SJSA1 (cell line): ENCODE measurements at places on chromosomes 13 and 19. TPM values are rescaled to one million over a fixed set of nuclear protein-coding genes. Genes with fewer than 3 reads are reported as not detected.
A peak's percentile ranks its signal among the peaks of the same experiment; 100 is the strongest.

- no peaks in the 10 kb centered on the region for H3K27me3 ChIP-seq
- H3K4me3 ChIP-seq: no peak overlapping the region
- DNase-seq: no peak
- 0 out of 2 replicates have a peak, but pooled peaks cover 8% of the 10 kb centered on the region for H3K4me1 ChIP-seq
Observed at GRCh38 chr13:27257233-27257568, 5.8 kb downstream of the RPL21 start.

- H3K4me3 ChIP-seq: no peak overlapping the region
- H3K4me1 ChIP-seq: no peaks in the 10 kb centered on the region
- H3K27ac ChIP-seq: no peak overlapping the region
- DNase-seq: no peak
- peaks cover 18% of the 10 kb centered on the region; the same call in 1 of the 2 replicates for H3K27me3 ChIP-seq
Observed at GRCh38 chr13:108987517-108987916, 358.1 kb downstream of the MYO16 start.

DNA sequence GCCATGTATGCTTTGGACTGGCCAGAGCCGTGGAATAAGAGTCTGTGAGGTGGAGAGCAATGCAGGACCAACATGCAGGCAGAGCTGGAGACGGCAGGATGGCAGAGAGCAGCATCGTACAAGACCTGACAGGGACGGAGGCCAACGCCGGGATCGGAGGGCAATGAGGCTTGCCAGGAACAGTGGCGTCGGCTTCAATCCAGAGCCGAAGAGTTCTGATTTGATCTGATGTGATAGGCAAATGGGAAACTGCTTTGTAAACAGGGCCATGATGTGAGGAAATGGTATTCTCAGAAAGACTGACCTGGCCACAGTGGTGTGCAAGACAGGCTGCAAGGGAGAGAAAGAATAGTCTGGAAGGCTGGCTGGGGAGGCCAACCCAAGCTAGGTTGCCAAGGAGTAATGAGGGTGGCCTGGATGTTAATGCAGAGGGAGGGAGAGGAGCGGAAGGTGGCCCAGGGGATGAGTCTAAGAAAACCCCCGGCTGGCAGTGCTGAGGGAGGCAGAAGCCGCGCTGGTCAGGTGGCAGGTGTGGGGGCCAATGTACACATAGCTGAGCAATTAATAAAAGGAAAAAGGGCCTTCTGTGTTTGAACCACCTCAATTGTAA is 26.7 kb downstream of the RCBTB2 start:
- H3K4me3 ChIP-seq: no peak overlapping the region
- no peaks in the 10 kb centered on the region for H3K27me3 ChIP-seq
- H3K27ac ChIP-seq: no peak overlapping the region
- no peak for DNase-seq
- no peaks in the 10 kb centered on the region for H3K36me3 ChIP-seq

DNA sequence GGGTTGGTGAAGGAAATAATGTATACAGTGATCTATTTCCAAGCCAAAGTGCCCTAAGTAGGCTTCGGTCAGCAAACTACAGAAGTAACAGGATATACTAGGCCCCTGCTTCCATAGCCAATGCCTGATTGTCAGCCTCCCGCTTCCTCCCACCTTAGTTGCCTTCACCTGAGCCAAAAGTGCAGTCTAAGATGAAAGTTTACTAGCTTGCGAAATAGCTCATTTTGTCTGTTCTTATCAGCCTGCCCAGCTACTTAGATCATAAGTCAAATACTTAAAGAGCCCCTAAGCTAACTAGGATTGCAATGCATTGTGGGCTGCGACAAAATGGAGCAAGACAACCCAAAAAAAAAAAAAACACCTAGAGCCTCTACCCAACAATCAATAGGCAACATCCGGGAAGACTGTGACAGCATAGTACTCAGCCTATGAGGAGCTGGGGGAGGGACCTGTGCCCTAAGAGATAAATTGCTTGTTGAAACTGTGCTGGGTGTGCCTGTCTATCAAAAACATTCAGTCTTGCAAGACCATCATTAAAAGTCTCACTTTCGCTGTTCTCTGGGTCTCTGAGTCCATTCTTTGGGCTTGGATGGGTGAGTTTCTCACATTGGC is 454.7 kb upstream of the TSHZ3 start:
- H3K27ac ChIP-seq: no peak overlapping the region
- H3K4me3 ChIP-seq: no peak overlapping the region
- no peaks in the 10 kb centered on the region for H3K4me1 ChIP-seq
- DNase-seq: no peak
- no peaks in the 10 kb centered on the region for H3K36me3 ChIP-seq

- H3K36me3 ChIP-seq: peaks cover 42% of the 10 kb centered on the region
- no peak overlapping the region for H3K27ac ChIP-seq
- DNase-seq: no peak
Observed at GRCh38 chr19:21751384-21751783, 16.0 kb downstream of the ZNF100 start.

DNA sequence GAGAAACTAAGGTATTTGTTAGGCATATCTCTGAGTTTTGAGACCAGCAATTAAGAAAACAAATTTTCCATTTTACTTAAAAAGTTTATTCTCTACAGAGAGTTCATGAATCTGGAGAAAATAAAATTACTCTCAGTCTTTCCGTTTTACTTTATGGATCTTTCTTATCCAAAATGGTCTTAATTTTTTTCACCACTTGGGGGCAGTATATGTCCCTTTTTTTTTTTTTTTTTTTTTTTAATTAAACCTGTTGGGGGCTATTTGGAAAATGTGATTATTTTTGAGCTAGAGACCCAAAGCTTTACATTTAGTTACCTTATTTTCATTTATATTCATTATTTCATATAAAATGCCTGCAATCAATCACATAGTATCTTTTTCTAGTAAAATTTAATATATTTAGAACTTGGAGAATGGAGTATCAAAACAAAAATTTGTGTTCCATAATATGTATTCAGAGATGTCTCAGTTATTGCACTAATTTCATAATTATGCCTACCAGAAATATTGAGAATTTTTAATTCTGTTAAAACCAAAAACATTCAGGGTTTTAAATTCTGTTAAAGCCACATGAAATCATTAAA is 27.1 kb downstream of the PIBF1 start:
- no peaks in the 10 kb centered on the region for H3K27me3 ChIP-seq
- DNase-seq: peak; percentile 33
- H3K36me3 ChIP-seq: peaks cover 3% of the 10 kb centered on the region; the same call in 1 of the 2 replicates
- H3K4me1 ChIP-seq: no peaks in the 10 kb centered on the region

- DNase-seq: no peak
- H3K4me3 ChIP-seq: no peak overlapping the region
- peaks cover 42% of the 10 kb centered on the region for H3K36me3 ChIP-seq
- H3K27ac ChIP-seq: no peak overlapping the region
- peaks cover 6% of the 10 kb centered on the region for H3K4me1 ChIP-seq
Observed at GRCh38 chr19:46365561-46365960, 18.7 kb downstream of the PPP5C start.

GRCh38 chr19:32311371-32311770 is 34.0 kb upstream of the ZNF507 start:
- no peaks in the 10 kb centered on the region for H3K36me3 ChIP-seq
- H3K27ac ChIP-seq: no peak overlapping the region
- no peaks in the 10 kb centered on the region for H3K4me1 ChIP-seq
- DNase-seq: no peak

DNA sequence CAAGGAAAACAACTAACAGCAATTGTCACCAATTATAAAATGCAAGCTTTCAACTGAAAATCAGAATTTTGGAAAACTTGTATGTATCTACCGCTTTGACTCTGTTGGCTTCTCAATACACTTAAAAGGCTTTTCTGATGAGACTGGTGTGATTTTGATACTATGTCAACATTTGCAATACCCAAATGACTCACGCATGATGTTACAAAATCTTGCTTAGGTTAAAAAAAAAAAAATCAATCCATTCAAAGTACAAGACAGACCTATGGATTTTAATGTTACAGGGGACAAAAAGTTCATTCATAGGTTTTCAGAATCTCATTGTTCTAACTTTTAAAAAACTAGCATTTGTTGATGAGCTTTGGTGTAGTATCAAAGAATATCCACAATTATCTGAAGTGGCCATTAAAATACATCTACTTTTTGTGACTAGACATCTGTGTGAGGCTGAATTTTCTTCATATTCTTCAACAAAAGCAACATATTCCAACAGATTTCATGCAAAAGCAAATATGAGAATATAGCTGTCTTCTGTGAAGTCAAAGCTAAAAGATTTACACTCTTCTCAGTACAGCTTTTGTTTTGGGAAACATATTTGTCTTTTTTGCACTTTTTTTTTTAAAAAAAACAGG is 10.7 kb downstream of the ELF1 start:
- no peak for DNase-seq
- H3K36me3 ChIP-seq: no peaks in the 10 kb centered on the region
- H3K27me3 ChIP-seq: no peaks in the 10 kb centered on the region
- H3K4me3 ChIP-seq: no peak overlapping the region
- peaks cover 7% of the 10 kb centered on the region; the same call in 1 of the 2 replicates for H3K4me1 ChIP-seq
- H3K27ac ChIP-seq: no peak overlapping the region

GRCh38 chr13:33528896-33529295 is 243.3 kb upstream of the STARD13 start:
- H3K27ac ChIP-seq: no peak overlapping the region
- no peaks in the 10 kb centered on the region for H3K36me3 ChIP-seq
- H3K4me3 ChIP-seq: no peak overlapping the region
- H3K4me1 ChIP-seq: peaks cover 2% of the 10 kb centered on the region; the same call in 1 of the 2 replicates
- no peaks in the 10 kb centered on the region for H3K27me3 ChIP-seq

GRCh38 chr13:39185326-39185725 is 147.1 kb downstream of the NHLRC3 start:
- H3K36me3 ChIP-seq: no peaks in the 10 kb centered on the region
- H3K27me3 ChIP-seq: no peaks in the 10 kb centered on the region
- no peak overlapping the region for H3K27ac ChIP-seq

- no peak overlapping the region for H3K27ac ChIP-seq
- no peaks in the 10 kb centered on the region for H3K36me3 ChIP-seq
- H3K4me3 ChIP-seq: no peak overlapping the region
- H3K27me3 ChIP-seq: peaks cover 25% of the 10 kb centered on the region
- H3K4me1 ChIP-seq: no peaks in the 10 kb centered on the region
Observed at GRCh38 chr19:55423225-55424005, 15.8 kb upstream of the UBE2S start.

DNA sequence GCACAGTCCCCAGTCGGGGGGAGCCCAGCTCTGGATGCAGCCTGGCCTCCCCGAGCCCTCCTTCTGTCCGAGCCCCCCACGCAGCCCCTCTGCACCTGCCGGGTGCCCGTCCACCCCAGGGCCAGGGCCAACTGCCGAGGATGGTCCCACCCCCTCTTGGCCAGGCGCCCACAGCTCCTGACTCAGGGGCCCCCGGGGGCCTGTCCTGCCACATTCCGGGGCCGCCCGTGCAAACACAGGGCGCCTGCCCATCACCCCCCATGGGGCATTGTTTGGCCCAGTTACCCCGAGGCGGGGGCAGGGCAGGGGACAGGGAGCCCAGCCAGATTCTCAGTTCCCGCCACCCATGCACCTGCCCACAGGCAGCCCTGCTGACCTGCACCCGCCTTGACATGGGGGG is 5.3 kb upstream of the TCF3 start:
- H3K36me3 ChIP-seq: no peaks in the 10 kb centered on the region
- H3K27me3 ChIP-seq: peaks cover 5% of the 10 kb centered on the region
- H3K4me1 ChIP-seq: peaks cover 14% of the 10 kb centered on the region
- no peak for DNase-seq

- H3K36me3 ChIP-seq: no peaks in the 10 kb centered on the region
- DNase-seq: no peak
- H3K27ac ChIP-seq: no peak overlapping the region
Observed at GRCh38 chr19:49741210-49741844, 21.8 kb downstream of the TSKS start.

DNA sequence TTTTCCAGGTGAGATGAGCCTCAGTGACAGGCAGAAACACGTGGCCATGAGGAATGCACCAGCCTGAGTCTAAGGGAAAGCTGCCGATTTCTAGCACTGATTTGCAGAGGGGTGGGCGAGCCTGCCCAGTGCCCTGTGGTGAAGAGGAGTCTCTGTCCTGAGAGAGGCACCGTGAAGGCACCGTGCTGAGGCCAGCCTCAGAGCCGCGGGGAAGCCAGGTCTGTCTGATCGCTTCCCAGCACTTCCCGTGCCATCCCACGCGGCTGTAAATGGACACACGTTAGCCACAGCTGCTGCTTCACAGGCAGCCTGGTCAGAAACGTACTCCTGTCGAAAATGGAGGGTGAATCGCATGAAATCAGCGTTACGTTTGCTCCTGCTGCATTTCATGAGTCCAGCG is 79.8 kb downstream of the ATP11A start:
- no peak overlapping the region for H3K27ac ChIP-seq
- no peak for DNase-seq
- no peaks in the 10 kb centered on the region for H3K4me1 ChIP-seq
- H3K4me3 ChIP-seq: no peak overlapping the region

- no peaks in the 10 kb centered on the region for H3K4me1 ChIP-seq
- H3K36me3 ChIP-seq: no peaks in the 10 kb centered on the region
- no peaks in the 10 kb centered on the region for H3K27me3 ChIP-seq
- H3K27ac ChIP-seq: no peak overlapping the region
Observed at GRCh38 chr13:23643338-23644125, 73.3 kb downstream of the TNFRSF19 start.

DNA sequence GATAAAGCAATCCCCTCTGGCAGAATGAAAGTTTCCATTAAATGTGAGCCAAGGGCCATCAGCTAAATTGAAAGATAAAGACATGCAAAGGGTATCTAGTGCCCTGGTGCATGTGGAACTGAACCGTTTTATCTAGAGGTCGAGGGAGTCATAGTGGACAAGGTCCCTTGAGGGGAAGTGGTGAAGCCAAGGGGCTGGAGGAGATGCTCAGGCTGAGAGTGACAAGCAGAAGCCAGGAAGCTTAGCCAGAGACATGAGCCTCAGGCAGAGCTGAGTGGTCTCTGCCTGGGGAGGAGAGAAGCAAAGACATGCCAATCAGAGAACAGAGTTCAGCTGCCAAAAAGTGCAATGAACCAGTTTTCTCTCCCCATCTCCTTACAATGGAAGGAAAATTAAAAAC is 68.1 kb upstream of the SLC10A2 start:
- H3K27ac ChIP-seq: no peak overlapping the region
- H3K36me3 ChIP-seq: no peaks in the 10 kb centered on the region
- no peaks in the 10 kb centered on the region for H3K27me3 ChIP-seq
- no peak overlapping the region for H3K4me3 ChIP-seq
- DNase-seq: no peak

DNA sequence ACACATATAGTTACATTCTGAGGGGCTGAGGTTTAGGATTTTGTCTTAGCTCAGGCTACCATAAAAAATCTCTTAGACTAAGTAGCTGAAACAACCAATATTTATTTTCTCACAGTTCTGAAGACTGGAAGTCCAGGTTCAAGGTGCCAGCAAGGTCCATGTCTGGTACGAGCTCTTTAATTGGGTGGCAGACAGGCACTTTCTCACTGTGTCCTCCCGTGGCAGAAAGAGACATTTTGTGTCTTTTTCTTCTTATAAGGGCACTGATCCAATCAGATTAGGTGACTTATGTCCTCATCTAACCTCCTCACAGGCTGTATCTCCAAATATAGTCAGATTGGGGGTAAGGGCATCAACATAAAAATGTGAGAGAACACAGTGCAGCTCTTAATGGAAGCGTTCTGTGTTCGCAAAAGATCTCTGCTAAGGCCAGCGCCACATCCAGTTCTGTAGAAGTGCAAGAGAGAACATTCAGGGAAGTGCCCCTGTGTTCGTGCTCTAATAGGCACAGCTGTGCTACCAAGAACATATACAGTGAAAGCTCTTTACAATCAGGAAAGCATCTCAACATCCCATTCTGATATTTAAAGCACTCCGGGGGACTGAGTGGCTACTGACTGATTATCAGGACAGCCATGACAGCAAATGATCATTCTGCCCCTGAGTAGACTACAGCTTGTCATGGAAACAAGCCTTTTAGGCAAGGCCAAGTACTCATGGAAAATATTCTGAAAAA is 819.2 kb downstream of the LIG4 start:
- H3K27me3 ChIP-seq: peaks cover 3% of the 10 kb centered on the region; the same call in 1 of the 2 replicates
- no peak overlapping the region for H3K4me3 ChIP-seq
- H3K36me3 ChIP-seq: no peaks in the 10 kb centered on the region

Gene GSX1
- total RNA-seq: not detected in 2 replicates

Gene ATCAY
- total RNA-seq: 0.03 and 0.26 TPM in 2 replicates

Gene ZNF382
- total RNA-seq: 0.16 and 1.2 TPM in 2 replicates

Gene LHB
- total RNA-seq: 0.34 TPM in 1 of 2 replicates, not detected in the other

Gene ZNF548
- 16.4 and 31.8 TPM in 2 replicates for total RNA-seq

Gene TFDP1
- 397 and 423 TPM in 2 replicates for total RNA-seq

Gene CCDC169
- total RNA-seq: 1.4 and 5.0 TPM in 2 replicates
